ENCODE measurements at places on chromosomes 13 and 19.

GRCh38 chr13:79874396-79875360 is 393.7 kb downstream of the NDFIP2 start:
- DNase-seq, result no peak

GRCh38 chr13:64272681-64273080 is 2857.0 kb upstream of the PCDH20 start:
- no peak for DNase-seq

DNA sequence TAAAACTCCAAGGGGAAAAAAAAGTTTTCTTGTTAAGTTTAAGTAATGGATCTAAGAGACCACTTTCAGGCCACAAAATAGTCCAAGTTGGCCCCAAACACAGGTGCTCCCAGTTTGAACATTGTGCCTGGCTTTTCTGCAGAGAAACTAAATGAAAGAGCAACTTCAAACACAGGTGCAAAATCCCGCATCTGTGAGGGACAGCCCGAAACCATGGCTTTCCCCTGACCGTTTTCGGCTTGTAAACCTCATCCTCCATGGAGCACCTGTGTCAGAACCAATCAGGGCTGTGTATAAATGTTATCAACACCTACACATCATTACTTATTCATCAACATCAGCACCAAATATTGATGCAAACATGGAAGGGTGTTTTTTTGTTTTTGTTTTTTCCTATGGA is 126.8 kb upstream of the OBI1 start:
- DNase-seq, result no peak

DNA sequence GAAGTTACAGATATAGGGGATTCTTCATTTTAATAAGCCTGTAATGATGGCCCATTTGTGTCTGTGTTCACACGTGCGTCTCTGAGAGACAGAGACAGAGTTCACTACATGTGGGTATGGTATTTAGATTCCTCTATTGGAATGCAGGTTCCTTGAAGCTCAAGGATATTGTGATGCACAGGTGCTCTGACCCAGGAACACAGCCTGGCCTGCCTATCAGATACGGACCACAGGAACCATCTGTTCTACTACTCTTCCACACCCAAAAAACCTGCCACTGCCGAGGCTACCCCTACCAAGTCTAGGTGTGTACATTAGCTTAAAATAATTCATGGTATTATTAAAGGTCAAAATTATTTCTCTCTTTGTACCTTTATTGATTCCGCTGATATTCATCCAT is 289.2 kb downstream of the ATP8A2 start:
- DNase-seq, result no peak

DNA sequence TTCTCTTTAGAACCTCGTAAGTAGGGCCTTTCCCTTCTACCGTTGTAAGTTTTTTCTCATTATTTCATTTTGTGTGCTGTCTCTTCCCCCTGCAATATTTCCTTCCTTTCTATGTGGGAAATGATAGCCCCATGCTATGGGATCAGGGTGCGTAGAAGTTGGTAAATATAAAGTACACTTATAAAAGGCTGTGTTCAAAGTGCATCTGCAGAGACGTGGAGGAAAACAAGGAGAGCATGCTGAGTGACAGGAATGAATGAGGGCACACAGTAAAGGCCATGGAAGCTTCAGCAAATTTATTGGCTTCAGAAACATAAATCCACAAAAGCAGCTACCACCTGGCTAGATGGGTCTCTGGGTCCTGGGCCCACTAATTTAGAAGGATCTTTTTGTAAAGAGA is 21.6 kb upstream of the SPRY2 start:
- DNase-seq, result no peak

DNA sequence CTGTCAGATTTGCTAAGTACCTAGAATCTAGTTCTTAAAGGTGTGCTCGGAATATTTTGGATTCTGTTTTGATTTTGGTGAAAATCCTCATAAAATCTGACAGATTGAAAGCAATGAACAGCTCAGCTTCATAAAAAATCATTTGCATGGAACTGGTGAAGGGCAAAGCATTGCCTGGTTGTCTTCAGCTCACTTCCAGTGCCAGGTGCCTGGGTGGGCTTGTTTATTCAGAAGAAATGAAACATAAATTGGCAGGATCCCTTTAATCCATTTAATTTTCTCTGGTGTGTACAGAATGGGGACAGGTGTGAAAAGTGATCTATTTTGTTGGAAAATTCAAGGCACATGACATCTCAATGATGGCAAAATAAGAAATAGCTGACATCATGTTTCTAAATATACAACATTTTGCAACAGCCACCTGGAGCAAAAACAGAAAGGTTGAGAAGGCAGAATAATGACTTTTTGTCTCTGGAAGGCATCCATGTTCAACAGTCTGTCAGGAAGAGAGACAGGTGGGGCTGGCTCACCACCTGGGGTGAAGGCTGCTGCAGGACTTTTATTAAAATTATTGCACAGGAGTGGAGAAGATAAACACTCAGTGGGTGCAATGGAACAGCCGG is 52.2 kb downstream of the RFC3 start:
- no peak for DNase-seq

DNA sequence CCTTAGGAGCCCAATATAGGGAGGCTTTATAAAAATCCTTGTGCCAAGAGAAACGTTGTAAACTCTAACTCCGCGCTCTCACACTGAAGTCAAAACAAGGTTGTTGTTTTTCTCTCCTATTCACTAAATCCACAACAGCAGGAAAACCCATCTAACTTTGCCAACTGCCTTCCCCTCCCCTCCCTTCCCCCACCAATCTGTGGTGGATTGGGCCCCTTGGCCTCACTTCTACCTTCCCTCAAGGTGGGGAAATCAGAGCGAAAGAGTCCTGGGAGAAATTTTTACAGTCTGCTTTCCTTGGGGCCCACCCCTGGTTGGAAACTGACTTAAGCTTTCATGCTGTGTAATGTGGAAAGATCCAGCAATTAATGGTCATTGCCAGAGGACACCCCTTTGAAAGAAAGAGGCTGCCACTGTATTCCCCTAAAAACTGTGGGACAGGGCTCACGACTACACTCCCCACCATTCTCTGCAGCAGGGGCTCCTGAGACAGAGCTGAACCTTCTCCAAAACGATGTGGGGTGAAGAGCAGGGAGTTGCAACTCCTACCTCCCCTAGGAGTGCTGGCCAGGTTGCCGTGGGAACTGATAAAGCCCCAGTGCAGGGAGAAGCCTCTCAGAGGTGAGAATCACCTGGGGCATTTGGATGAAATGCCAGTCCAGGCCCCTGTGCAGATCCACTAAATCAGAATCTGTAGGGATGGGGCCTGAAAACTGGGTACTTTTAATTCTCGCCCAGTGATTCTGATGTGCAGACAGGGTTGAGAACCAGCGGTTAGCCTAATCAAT is 1.1 kb downstream of the DHRS12 start:
- DNase-seq, result no peak

- DNase-seq, result no peak
Observed at GRCh38 chr13:52452470-52452869, 2.0 kb upstream of the VPS36 start.

DNA sequence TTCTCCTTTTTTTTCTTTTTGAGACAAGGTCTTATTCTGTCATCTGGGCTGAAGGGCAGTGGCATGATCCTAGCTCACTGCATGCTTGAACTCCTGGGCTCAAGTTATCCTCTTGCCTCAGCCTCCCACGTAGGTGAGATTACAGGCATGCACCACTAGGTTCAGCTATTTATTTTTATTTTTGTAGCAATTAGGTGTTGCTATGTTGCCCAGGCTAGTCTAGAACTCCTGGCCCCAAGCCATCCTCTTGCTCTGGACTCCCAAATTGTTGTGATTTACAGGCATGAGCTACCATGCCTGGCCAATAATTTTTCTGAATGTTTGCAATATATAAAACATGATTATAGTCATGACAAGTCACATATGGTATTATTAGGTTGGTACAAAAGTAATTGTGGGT is 161.1 kb upstream of the ATXN8OS start:
- no peak for DNase-seq

DNA sequence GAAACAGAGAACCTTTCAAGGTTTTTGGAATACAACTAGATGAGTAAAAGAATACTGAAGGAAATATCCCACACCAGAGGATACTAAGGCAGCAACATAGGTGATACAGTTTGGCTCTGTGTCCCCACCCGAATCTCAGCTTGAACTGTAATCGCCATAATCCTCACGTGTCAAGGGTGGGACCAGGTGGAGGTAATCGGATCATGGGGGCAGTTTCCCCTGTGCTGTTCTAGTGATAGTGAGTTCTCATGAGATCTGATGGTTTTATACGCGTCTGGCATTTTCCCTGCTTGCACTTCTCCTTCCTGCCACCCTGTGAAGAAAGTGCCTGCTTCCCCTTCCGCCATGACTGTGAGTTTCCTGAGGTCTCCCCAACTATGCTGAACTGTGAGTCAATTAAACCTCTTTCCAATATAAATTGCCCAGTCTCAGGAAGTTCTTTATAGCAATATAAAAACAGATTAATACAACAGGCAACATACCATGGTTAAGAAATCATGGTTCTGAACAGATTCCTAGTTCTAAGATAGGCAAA is 97.0 kb downstream of the ABCC4 start:
- no peak for DNase-seq

DNA sequence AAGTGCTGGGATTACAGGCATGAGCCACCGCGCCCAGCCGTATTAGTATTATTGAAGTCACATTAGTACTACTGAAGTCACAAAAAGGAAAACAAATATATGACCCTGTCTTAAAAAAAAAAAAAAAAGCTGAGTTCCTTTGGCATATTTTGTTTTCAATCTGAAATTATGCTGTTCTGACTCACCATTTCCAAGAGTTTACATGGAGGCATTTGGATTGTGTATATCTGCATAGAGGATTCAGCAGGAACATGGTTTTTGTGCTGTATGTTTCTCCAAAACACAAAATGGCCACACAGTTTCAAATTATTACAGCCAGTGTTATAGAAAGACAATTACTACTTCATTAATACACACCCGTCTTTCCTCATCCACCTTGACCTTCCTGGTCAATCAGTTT is 103.5 kb upstream of the TSC22D1 start:
- no peak for DNase-seq

- no peak for DNase-seq
Observed at GRCh38 chr19:1042689-1043511, 3.0 kb downstream of the ABCA7 start.

GRCh38 chr19:16442386-16443276 is 29.1 kb downstream of the EPS15L1 start:
- no peak for DNase-seq

DNA sequence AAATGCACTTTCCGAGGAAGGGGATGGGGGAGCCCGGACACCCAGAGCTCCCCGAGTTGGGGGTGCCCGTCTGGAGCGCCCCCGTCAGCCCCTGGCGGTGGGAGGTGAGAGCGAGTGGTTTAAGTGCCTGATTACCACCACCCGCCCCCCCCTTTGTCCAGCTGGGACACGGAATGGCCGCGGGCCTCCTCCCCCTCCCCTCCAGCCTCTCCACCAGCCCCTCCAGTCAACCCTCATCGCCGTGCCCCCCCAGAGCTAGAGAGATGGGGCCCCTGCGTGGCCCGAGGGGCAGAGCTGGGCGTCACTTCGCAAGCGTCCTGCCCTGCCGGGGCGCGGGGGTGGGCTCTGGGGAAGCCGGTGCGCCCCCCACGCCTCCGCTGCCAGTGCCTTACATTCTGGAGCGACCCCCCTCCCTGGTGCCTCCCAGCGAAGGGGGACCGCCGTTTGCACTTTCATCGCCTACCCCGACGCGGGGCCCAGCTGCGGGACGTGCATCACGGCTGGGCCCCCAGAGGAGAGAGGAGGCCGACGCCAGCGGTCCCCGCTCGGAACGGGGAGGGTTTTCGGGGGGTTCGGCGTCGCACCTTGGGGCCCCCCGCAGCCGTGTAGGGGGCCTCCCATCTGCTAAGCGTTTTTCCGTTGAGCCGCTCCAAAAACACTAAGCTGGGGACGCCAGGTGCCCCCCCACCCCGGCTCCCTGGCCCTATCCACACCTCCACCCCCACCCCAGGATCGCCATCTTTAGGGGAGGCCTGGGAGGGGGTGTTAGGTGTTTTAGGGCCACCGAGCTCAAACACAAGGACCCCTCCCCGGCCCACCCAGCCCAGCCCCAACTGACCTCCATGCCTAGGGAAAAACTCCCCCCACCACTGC is 16.4 kb downstream of the SMIM24 start:
- no peak for DNase-seq

- no peak for DNase-seq
Observed at GRCh38 chr13:36151591-36151990, 20.4 kb upstream of the DCLK1 start.

DNA sequence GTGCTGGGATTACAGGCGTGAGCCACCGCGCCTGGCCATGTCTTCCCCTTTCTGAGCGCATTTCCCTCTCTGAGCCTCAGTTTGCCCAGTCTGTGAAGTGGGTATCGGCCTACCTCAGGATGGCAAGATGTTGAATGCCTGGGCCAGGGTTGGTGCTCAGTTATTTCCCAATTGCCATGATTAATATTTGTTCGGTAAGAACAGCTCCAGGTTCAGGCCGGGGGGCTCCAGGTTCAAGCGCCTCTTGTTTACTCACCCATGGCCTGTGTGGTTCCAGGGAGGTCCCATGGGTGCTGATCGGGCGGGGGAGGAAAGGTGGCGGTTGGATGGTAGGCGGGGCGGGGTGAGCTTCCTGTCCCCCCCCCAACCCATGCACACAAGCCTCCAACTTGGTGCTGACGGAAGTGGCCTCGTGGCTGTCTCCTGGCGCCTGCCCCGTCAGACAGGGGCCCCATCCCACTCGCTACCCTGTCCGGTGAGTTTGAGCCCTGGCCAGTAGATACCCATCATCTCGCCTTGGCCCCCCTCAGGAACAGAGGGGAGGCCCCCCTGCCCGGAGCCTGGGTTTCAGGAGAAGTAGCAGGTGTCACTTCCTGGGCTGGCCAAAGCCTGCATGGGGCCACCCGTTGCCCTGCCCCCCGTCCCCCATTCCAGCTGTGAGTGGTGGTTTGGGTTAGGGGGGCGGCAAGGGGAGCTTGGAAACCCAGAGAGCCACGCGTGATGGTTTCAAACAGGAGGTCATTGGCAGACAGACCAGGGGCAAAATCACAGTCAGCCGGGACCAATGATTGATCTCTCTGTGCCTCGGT is at the start of gene FCHO1:
FCHO1 (plus strand) TSS at position 375 of the 809 bp plus-strand sequence. CDS start 3,688 bp downstream, outside the sequence.
- peak; percentile 72 for DNase-seq

DNA sequence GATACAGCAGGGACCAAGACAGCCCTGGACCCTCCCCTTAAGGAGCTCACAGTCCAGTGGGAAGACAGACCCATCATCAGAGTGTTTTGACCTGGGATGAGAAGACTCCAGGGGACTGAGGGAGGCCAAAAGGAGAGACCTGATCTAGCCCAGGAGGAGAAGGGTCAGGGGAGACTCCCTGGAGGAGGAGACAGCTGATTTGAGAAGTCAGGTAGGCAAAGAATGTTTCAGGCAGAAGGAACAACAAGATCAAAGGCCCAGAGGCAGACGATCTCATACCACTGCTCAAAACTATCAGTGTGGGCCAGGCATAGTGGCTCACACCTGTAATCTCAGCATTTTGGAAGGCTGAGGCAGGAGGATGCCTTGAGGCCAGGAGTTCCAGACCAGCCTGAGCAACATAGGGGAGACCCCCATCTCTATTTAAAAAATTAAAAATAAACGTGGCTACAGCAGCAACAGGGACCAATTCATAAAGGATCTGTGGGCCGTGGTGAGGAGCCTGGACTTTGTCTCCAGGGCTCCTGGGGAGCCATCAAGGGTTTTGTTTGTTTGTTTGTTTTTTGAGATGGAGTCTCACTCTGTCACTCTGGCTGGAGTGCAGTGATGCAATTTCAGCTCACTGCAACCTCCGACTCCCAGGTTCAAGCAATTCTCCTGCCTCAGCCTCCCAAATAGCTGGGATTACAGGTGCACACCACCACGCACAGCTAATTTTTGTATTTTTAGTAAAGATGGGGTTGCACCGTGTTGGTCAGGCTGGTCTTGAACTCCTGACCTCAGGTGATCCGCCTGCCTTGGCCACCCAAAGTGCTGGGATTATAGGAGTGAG is 2.2 kb upstream of the COX6B1 start:
- no peak for DNase-seq

- DNase-seq, result no peak
Observed at GRCh38 chr13:111662895-111663294, 342.5 kb downstream of the TEX29 start.

GRCh38 chr13:38440666-38441065 is 91.0 kb downstream of the UFM1 start:
- DNase-seq, result no peak
